ENCODE measurements at places on chromosomes 7 and 10.

DNA sequence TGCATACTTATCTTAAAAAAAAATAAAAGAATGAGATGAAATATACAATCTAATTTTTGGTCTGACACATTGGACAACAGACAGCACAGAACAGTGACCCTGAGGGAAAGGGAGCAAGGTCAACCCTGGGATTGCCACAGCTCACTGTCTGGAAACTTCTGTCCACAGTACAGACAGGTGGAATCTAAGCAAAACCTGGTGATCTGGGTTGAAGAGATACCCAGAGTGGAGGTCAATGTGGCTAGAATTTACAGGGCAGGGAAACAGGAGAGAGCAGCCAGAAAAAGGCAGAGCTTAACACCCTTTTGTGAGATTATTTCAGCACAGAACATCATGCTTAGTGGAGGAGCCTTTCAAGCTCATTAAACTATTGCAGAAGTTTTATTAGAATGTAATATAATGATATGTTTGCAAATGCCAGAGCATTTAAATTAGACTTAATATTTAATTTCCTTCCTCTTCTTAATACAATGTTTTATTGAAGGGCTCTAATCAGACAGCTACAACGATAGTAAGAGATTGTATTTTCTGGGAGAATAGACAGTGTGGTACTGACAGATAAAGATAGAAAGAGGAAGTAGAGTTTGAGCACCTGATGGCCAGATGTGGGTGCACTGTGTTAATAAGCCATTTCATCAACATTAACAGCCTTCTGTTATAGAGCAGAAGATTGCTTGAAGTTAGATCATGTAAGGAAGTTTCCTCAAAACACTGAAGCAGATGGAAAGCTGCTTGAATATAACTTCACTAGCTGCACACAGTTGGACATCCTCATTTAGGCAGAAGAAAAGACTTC, 309.4 kb downstream of the HGF start:
- DNase-seq: no peak

GRCh38 chr7:81902536-81902935, 132.7 kb upstream of the HGF start:
- DNase-seq: no peak

DNA sequence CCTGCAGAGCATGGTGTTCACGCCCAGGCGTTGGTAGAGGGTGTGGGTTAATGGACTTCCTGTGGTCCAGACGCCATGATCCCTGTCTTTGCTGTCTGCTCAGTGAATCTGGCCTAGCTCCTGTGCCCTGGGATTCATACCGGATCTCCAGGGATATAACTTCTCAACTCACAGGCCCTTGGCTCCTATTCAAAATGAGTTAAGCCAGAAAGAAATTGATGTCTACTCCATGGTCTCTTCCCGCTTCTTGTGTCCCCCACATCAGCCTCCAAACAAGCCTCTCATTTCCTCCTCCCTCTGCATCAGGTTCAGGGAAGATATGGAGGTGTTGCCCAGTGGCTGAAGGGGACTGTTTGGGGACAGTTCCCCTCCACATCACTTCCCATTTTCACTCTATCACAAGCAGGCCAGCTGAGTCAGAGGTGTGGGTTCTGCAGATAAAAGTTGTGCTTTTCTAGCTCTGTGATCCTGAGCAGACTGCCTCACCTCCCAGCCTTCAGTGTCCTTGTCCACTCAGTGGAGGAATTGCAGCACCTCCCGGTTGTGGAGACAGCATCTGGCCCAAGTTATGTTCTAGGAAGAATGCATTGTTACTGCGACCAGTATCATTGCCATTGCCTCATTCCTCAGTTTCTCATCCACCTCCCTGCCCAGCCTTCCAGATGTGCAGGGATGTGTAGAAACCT, 22.5 kb downstream of the AKR1E2 start:
- DNase-seq: no peak

DNA sequence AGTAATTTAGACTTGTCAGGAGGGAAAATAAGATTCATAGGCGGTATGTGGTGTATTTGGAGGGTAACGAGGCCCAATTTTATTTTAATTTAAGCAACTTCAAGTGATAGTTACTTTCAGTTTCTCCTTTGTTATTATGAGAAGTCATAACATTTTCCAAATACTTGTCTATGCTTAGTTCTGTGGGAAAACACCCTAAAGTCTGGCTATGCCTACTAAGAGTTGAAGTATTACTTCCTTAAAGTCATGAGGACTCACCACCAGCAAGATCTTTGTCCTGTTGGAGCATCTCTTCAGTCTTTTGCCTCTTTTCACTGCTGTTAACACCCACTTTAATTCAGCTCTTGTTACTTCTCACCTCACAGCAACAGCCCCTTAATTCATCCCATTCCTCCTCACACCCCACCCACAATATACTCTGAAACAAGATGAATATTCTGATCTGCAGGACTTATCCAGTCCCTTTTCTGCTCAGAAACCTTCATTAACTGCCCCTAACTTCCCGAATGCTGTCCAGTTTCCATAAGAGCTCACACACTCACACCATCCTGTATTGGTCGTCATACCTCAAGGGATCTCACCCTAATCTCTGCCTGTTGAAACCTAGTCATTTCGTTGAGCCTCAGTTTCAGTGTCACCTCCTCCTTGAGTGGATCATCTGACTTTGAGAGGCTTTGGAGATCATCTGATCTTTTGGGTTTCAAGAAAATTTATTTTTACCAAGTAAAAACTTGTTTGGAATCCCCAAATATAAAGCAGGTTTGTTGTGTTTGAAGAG, 61.3 kb downstream of the DNAH11 start:
- no peak for DNase-seq

DNA sequence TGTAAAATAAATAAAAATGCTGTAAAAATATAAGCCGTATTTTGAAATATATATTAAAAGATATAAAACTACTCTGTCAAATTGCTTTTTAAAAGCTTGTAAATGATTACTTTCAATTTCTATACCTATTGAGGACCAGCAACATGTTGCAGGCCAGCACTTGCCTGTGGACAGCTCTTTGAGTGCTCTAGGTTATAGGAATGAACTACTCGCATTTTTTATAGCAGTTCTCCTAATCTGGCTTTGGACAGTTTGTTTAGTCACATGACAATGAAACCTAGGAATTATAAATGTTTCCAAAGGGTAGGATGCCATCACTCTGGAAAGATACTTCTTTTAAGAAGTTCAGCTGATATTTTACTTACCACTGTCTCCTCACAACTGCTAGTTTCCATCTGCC, 117.7 kb upstream of the PTPRZ1 start:
- DNase-seq: no peak

DNA sequence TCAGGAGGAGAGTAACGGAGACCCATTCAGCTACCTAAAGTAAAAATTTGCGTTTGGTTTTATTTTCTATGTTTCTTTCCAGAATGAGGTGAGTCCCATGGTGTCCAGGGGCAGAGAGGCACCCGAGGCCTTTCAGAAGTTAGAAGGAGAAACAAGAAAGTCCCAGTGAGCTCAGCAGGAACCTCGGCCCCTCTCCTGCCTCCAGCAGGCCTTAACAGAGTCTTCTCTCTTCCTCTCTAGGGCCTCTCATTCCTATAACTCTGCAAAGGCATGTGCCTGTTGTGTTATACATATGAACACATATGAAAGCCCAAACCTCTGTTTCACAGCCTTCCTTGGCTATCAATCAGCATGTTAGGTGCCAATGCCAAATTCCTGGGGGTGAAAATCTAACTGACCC, 20.8 kb upstream of the IKZF1 start:
- DNase-seq: no peak

DNA sequence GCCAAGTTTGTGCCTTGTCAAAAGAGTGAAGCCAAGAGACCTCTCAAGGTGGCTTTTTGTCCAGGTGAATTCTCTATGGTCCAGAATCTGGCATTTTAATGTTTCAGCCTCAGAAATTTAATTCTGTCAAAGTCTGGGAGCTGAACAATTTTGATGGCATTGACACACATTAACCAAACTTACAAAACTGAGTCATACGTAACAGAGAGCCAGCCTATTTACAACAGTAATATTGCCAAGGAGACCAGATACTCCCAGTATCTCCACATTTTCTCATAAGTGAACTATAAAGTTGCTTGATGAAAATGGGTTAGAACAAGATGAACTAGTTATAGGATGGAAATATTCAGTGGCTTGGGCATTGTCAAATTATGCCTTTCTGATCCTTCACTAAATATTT, 43.8 kb downstream of the PDE6C start:
- DNase-seq: no peak

- peak; percentile 32 for DNase-seq
Measured at GRCh38 chr7:24227603-24228359, 56.2 kb upstream of the NPY start.

- DNase-seq: no peak
Measured at GRCh38 chr7:99254390-99254789, 18.2 kb upstream of the MYH16 start.

GRCh38 chr10:48681740-48682139, 2.9 kb upstream of the WDFY4 start:
- DNase-seq: no peak

DNA sequence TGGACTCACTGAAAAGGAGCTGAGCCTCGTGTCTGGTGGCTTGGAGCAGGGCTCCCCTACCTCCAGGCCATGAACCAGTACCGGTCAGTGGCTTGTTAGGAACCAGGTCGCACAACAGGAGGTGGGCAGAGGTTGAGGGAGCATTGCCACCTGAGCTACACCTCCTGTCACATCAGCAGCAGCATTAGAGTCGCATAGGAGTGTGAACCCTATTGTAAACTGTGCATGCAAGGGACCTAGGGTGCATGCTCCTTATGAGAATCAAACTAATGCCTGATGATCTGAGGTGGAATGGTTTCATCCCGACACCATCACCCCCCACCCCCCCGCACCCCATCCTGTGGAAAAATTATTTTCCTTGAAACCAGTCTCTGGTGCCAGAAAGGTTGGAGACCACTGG, 50.4 kb downstream of the TSPAN15 start:
- no peak for DNase-seq

DNA sequence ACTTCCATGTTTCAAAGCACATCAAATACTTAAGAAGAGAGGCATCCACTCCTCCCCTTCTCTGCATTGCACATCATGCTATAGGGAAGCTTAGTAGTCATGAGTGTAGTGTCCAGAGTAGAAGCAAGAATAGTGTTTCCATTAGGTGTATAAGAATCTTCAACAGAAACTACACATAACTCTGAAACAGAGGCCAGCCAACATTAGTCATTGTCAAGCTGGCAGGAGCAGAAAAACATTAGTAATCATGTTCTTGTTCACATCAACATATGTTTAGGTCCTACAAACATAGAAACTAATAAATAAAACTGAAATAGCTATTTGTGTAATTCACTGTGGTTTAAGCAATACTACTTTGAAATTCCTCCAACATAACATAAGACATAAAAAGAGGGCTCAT, 370.2 kb downstream of the PPP1R3A start:
- DNase-seq: no peak

GRCh38 chr7:67821116-67821515, 824.5 kb downstream of the TYW1 start:
- no peak for DNase-seq

DNA sequence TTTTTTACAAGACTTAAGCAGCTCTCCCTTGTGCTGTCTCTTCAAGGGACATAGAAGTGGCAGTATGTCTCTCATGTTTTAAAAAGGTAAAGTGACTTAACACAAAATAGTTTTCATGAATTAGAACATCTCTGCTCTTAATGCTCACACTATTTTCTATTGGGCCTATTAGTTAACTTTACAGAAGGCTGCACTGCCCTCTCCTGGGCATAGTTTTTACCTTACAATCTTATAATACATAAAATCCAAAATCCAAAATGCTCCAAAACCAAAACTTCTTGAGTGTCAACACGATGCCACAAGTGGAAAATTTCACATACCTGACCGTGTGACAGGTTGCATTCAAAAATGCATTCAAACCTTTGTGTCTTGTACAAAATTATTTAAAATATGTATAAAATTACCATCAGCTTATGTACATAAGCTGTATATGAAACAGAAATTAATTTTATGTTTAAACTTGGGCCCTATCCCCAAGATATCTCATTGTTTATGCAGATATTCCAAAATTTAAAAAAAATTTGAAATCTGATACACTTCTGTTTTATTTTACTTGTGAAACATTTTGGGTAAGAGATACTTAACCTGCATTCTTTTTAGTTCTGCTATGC, 25.8 kb downstream of the TES start:
- no peak for DNase-seq

- DNase-seq: peak; percentile 23
Measured at GRCh38 chr7:37411444-37412034, 37.1 kb downstream of the ELMO1 start.

DNA sequence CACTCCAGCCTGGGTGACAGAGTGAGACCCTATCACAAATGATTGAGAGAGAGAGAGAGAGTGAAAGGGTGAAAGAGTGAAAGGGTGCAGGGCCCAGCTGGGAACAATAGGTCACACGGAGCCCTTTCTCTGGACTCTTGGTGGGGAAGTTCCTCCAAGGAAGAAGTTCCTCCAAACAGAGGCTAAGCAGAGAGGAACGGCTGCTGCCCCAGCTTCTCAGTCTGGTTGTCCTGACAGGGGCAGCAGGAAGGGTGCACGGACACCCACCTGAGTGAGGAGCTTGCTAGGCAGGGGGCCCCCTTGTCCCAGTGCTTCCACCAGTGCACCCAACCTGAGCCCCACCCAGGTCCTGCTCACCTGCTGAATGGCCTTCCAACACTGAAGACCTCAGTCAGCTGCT, 38.8 kb upstream of the MYL10 start:
- no peak for DNase-seq

DNA sequence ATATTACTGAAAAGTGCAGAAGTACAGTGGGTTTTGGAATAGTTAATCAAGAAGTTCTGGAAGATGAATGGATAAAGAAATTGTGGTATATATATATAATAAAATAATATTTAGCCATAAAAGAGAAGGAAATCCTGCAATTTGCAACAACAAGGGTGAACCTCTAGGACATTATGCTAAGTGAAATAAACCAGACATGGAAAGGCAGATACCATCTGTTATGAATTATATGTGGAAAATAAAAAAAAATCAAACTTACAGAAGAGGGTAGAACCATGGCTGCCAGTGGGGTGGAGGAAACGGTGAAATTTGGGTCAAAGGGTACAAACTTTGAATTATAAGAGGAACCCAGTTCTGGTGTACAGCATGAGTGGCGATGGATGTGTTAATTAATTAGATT, 162.6 kb downstream of the BICC1 start:
- DNase-seq: no peak

GRCh38 chr7:50228148-50228547, 76.4 kb upstream of the IKZF1 start:
- DNase-seq: no peak

DNA sequence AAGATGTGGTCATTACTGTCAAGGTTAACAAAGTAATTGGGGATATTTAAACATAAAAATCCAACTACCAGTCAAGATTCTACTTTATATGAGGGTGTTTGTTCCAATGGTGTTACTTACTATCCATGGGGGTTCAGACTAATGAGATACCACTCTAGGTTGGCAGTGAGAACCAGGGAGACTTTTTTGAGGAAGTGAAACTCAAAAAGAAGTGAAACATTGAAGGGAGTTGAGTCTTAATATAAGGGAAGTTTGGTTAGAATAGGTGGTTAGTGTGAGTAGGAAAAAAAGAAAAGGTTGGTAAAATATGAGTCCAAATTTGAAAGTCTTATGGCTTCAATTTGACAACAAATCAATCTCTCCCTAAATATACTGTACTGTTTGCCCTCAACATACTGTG, 123.6 kb upstream of the ANK3 start:
- no peak for DNase-seq

GRCh38 chr7:37683246-37684120, at the start of gene GPR141:
Gene GPR141, plus strand, starts transcription at chr7:37683766. Its CDS starts 56,628 bp downstream, at chr7:37740394.
- DNase-seq: no peak

Data from stimulated activated naive CD8-positive, alpha-beta T cell treated with anti-CD3 and anti-CD28 coated beads, Interleukin-15, amount 100 ng/mL, for 72 hours (primary cell).